ENCODE measurements at places on chromosomes 16 and 17. TPM values are rescaled to one million over a fixed set of nuclear protein-coding genes. Genes with fewer than 3 reads are reported as not detected.

HSD17B2 gene
- 1.8 TPM for total RNA-seq

SOX15 gene
- 9.0 TPM for total RNA-seq

CDH8 gene
- not detected for total RNA-seq

OTOP2 gene
- not detected for total RNA-seq

TSPOAP1 gene
- total RNA-seq: 0.43 TPM

ARL4D gene
- 3.9 TPM for total RNA-seq

LCMT1 gene
- 60.1 TPM for total RNA-seq

VAT1L gene
- total RNA-seq: not detected

PERCC1 gene
- total RNA-seq: not detected

FGF11 gene
- total RNA-seq: 2.1 TPM

EPN3 gene
- 40.0 TPM for total RNA-seq
